ENCODE measurements at places on chromosomes 7 and 10.

GRCh38 chr7:106768324-106768751 lies 96.7 kb upstream of the PIK3CG start:
- no peak for DNase-seq

DNA sequence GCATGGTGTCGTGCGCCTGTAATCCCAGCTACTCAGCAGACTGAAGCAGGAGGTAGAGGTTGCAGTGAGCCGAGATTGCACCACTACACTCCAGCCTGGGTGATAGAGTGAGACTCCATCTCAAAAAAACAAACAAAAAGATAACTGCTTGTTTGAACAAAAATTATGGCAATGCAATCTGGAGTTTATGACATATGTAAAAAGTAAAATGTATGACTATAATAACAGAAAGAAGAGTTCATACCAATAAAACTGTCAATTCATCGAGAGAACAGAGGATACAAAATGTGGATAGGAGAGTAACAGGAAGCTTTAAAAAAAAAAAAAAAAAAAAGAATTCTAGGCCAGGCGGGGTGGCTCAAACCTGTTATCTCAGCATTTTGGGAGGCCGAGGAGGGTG lies 19.2 kb downstream of the SLC25A16 start:
- no peak for DNase-seq

DNA sequence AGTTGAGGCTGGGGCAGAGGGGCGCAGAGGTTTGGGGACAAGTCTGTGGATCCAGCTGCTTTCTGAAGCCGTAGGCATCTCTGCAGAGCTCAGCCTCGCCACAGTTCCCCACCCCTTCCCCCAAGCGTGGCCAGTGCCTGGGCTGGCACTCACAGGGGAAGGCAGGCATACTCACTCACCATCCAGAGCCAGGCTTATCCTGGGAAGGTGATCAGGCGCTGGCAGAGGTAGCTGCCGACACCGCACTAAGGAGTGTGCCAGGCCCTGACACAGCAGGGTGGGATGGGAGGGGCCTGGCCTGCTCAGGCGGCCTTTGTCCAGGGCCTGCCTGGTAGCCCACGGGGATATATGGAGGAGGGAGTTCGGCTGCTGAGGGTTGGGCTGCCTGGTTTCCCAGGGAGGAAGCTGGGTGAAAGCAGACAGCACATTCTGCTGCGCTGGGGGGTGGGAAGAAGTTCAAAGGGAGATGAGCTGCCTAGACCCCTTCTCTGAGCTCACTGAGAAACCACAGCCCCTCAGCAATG lies 15.9 kb downstream of the VSIR start:
- no peak for DNase-seq

GRCh38 chr10:117861329-117861728 lies 185.4 kb downstream of the RAB11FIP2 start:
- DNase-seq, result no peak

- peak; percentile 61 for DNase-seq
These were observed 1.7 kb downstream of the SFXN3 start for GRCh38 chr10:101032637-101033224.

GRCh38 chr10:62540389-62540788 lies 166.2 kb downstream of the ZNF365 start:
- DNase-seq, result no peak

GRCh38 chr10:21810582-21811244 lies 192.8 kb downstream of the DNAJC1 start:
- peak; percentile 9 for DNase-seq

GRCh38 chr10:97590082-97590747 lies 694 bp downstream of the C10orf62 start:
- DNase-seq, result no peak

GRCh38 chr7:19442016-19442785 lies 266.6 kb downstream of the POLR1F start:
- DNase-seq, result peak; percentile 9

GRCh38 chr10:104333032-104333727 lies 5.1 kb downstream of the ITPRIP start:
- peak; percentile 53 for DNase-seq

GRCh38 chr7:134891696-134892678 lies 94.3 kb upstream of the AGBL3 start:
- DNase-seq, result no peak

DNA sequence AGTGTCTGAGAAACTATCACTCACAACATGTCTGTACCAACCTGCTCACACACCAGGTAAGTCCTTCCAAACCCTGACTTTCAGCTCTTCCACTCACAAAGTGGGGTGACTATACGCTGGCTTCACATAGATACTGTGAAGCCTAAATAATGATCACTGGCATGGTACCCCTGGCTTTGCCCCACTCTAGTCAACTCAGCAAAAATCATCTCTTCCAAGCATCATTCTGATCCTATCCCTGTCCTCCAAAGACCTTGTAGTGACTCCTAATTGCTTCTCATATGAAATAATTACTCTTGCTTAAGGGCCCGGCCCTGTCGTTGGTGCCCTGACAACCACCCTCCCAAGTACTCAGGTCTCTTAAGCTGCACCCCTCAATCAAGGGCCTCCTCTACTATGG lies 97.8 kb downstream of the SLC25A13 start:
- DNase-seq, result no peak

- no peak for DNase-seq
These were observed 11.3 kb upstream of the PRXL2A start for GRCh38 chr10:80397014-80397413.

DNA sequence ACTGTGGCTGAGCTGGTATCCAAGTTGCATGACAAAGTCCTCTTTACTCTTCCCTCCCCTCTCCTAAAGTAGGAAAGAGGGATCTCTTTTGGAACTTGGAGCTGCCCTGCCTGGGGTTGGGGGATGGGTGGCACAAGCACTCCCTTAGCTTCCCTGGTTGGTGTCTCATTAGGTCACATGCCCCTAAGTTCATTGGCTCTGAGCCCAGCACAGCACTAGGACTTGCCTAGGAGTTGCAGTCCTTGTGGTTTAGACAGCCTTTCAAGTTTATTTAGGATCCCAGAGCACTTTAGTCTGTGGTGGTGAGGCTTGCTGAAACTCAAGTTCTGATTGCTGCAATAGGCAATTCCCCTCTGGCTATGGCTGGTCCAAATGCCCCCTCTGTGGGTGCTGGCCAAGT lies 281.4 kb downstream of the NXPH1 start:
- DNase-seq, result no peak

GRCh38 chr10:126570621-126571602 lies 99.6 kb downstream of the C10orf90 start:
- DNase-seq, result no peak

- DNase-seq, result no peak
These were observed 6.1 kb upstream of the COA1 start for GRCh38 chr7:43735403-43735801.

- DNase-seq, result no peak
These were observed 51.2 kb upstream of the INHBA start for GRCh38 chr7:41754046-41754445.

GRCh38 chr7:132858251-132858650 lies 223.6 kb downstream of the CHCHD3 start:
- DNase-seq, result no peak

DNA sequence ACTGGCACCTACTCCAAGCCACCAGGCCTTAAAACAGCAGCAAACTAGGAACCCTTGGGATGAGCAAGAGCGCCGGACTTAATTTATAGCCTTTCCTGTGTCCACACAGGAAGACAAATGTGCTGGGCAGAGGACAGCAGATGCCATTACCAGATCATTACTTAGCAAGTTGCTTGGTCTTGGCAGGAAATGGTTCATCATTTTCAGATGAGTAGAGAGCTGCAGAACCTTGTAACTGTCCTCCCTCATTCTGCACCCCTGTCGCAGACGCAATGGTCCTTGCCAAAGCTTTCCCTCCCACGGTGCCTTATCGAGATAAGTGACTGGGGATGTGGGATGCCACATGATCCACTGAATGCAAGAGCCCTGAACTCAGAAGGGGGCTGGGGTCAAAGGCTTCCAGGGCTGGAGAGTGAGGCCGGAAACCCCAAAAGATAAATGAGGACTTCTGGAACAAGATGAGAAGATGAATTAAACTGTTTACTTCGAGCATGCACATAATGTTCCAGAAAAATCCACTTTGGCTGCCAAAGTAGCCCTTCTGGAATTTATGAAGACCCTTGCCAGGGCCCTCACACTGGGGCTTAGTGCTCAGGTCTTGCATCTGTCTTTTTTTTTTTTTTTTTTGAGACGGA lies 145.6 kb upstream of the ZNF32 start:
- DNase-seq, result no peak

DNA sequence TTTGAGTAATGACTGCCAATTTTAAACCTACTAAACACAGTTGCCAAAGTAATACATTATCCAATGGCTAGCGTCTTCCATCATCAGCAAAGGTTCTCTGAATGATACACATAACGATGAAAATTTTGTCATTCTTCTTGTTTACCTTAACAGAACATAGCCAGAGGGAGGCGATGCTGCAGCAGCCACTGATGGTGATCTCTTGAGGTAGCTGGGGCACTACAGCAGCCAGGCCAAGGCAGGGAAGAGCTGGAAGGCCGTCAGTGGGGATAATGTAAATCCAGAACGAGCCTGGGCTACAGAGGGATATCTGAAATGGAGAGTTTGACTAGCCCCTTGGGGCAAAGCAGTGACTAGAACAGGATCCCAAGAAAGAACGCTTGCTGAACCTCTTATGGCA lies 38.8 kb downstream of the PRPS1L1 start:
- no peak for DNase-seq

DNA sequence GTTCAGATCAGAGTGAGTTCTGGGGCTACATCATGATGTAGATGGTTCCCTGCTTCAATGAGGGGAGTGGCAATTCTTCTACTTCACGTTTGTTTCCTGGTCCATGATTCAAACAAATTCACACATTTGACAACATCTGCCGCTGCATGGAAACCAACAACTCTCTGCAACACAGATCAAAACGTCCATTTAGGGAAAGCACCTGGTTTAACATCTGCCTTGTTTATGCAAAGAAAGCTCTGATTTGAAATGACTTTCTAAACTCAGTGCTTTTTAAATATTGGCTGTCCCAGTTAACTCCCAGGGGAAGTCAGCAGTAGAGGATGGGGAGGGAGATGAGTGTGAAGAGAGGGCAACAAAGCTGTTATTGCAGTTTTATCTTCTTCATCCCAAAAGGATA lies 93.8 kb downstream of the GAD2 start:
- no peak for DNase-seq

GRCh38 chr10:81479316-81479715 lies 395.7 kb upstream of the NRG3 start:
- no peak for DNase-seq

DNA sequence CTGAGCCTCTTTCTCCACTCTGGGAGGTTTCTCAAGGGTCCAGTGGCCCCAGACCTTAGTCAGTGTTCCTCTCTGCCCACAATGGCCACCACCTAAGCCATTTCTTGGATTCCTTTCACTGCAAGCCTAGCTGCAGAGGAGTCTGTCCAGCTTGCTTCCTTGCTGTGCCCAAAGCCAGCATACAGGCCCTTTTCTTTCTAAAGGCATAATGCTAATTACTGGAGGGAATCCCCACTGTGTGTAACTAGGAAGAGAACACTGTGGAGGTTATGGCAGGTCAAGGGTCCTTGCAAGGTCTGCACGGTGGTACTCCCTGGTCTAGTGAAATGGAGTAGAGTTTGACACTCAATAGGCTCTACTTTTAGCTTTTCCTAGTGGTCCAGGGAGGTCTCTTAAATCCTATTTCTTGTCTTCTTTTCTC lies 70.4 kb upstream of the CC2D2B start:
- no peak for DNase-seq

DNA sequence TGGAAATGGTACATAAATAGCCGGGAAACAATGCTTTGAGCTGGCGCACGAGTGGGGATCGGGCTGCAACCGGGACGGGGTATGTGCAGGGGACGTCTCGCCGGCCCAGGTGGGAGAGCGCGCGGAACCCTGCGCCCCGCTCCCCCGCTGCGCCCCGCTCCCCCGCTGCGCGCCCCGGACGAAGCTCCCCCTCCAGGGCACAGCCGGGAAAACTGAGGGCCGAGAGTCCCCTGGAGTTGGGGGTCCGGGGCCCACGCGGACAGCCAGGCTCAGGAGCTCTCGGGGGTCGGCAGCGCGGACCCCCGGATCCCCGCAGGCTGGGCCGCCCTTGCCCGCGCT lies 514 bp downstream of the RADIL start:
- DNase-seq, result no peak

GRCh38 chr7:125255810-125256209 lies 326.2 kb upstream of the POT1 start:
- DNase-seq, result no peak

- peak; percentile 22 for DNase-seq
These were observed 4.8 kb downstream of the NUB1 start for GRCh38 chr7:151346470-151346769.

- DNase-seq, result peak; percentile 57
These were observed 242.5 kb downstream of the VTI1A start for GRCh38 chr10:112689327-112690072.

- no peak for DNase-seq
These were observed 7.5 kb downstream of the RABGEF1 start for GRCh38 chr7:66747881-66748511.

DNA sequence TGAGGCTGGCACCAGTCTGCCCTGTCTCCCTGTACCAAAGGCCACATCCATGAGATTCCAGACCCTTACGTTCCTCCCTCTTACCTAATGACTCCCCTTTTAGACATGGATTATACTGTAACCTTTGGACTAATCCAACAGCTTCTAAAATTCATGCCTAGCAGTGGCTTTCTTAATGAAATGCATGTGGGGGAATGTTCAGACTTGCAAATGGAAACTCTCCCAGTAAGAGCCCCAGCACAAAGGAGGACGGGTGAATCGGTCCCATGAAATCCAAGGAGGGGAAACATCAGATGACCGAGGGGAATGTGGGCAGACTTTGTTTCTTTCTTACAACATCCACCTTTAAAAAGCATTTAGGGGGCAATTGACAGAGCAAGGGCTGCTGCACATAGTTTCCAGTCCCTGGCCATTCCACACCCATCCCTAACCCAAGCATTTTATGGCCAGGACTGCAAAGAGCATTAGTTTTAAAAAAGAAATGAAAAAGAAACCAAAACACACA lies 71.5 kb downstream of the COL13A1 start:
- no peak for DNase-seq

GRCh38 chr7:25636871-25637283 lies 408.6 kb upstream of the NPVF start:
- no peak for DNase-seq

DNA sequence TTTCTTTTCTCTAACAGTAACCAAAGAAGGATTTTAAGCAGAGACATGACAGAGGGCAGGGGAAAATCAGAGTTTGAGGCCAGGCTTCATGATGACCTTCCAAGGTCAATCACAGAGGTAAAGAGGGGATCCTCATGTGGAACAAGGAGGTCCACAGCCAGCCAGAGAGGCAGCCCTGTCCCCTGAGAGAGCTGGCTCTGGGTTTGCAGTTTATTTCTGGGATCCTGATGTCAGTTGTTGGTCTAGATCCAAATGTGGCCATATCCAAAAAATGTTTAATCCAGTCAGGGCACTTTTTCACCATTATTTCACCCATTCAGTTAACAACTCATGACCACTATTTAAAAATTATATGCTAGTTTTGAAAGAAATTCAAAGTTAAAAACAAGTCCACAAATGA lies 45.6 kb downstream of the GPR141 start:
- no peak for DNase-seq

- DNase-seq, result no peak
These were observed 329.9 kb downstream of the PTPRN2 start for GRCh38 chr7:158257516-158258410.

GRCh38 chr7:40499718-40500117 lies 364.9 kb downstream of the SUGCT start:
- DNase-seq, result no peak
